Body of pancreas (tissue), 4 donors: ENCODE measurements at places on chromosomes 2 and 18. TPM values are rescaled to one million over a fixed set of nuclear protein-coding genes. Genes with fewer than 3 reads are reported as not detected.
A peak's percentile ranks its signal among the peaks of the same experiment; 100 is the strongest.

GRCh38 chr2:170170281-170171040 is 7.5 kb upstream of the MYO3B start:
- H3K36me3 ChIP-seq: no peaks in the 10 kb centered on the region
- no peak overlapping the region for H3K27ac ChIP-seq
- H3K27me3 ChIP-seq: no peaks in the 10 kb centered on the region
- H3K4me3 ChIP-seq: no peak overlapping the region
- H3K4me1 ChIP-seq: peaks cover 6% of the 10 kb centered on the region

DNA sequence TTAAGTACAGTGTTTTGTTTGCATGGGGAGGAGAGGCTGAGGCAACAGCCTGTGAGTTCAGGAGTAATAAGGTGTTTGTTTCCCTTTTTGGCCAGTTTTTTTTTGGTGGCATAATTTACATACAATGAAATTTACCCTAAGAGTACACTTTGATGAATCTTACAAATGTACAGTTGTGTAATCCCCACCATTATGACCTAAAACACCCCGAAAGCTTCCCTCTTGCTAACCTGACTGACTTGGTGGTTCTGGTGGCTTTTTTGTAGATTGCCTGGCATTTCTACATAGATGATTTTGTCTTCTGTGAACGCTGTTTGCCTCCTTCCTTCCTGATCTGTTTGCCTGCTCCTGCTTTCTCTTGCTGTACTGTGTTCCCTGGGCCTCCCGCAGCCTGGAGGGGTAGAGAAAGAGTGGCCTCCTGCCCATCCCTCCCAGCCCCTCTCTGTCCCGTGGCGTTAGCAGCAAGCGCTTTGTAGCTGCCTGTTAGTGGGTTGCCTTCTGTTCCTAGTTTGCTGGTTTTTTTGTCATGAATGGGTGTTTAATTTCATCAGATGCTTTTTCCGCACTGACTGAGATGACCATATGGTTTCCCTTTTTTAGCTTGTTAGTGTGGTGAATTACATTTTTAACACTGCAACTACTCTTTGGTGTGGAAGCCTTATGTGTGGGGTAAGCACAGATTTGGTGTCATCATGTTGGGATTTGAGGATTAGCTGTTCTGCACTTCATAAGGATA is 32.1 kb downstream of the ASAP2 start:
- H3K4me3 ChIP-seq: no peak overlapping the region
- no peak overlapping the region for H3K27ac ChIP-seq
- no peaks in the 10 kb centered on the region for H3K27me3 ChIP-seq
- no peaks in the 10 kb centered on the region for H3K36me3 ChIP-seq

DNA sequence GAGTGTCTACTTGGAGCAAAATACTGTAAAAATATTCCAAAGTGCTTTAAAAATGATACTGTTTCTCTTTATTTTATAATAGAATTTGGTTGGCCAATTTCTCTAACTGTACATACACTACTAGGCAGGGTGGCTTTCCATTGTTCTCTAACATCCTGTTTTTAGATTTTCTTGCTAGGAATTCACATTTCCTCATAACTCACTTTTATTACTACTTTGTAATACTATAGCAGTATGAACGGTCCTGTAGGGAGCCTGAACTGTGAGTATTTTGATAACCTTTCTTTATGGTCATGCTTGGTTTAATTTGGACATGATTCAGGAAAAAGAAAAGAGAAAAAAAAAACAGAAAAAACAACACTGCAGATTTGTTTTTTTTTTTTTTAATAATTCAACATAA is 37.8 kb downstream of the GCG start:
- H3K36me3 ChIP-seq: no peaks in the 10 kb centered on the region
- no peak for DNase-seq
- H3K27me3 ChIP-seq: no peaks in the 10 kb centered on the region
- no peaks in the 10 kb centered on the region for H3K4me1 ChIP-seq

DNA sequence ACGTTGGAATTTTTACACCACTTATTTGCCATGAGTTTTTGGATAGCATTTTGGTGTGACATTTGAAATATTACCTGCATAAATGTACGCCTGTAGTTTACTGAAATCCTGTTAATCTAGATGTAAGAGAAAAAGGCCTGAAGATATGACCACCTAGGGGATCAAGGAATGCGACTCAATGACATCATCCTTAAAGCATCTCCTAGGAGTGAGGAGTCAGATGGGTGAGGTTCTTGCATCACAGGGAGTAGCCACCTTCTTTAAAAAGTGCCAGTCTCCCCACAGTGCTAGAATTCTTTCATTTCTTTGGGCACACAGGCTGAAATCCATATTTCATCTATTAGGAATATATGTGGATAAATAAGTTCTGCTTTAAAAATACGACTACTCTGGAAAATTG is 34.5 kb downstream of the ADCYAP1 start:
- H3K4me3 ChIP-seq: no peak overlapping the region
- H3K27ac ChIP-seq: no peak overlapping the region
- no peaks in the 10 kb centered on the region for H3K4me1 ChIP-seq

- DNase-seq: no peak
- no peaks in the 10 kb centered on the region for H3K27me3 ChIP-seq
- no peak overlapping the region for H3K27ac ChIP-seq
- no peak overlapping the region for H3K4me3 ChIP-seq
- peaks cover 18% of the 10 kb centered on the region for H3K4me1 ChIP-seq
These were observed 30.2 kb downstream of the FAM178B start for GRCh38 chr2:96956211-96956610.

- H3K27ac ChIP-seq: no peak overlapping the region
- no peaks in the 10 kb centered on the region for H3K27me3 ChIP-seq
These were observed 64.0 kb downstream of the WDR7 start for GRCh38 chr18:56715121-56715520.

DNA sequence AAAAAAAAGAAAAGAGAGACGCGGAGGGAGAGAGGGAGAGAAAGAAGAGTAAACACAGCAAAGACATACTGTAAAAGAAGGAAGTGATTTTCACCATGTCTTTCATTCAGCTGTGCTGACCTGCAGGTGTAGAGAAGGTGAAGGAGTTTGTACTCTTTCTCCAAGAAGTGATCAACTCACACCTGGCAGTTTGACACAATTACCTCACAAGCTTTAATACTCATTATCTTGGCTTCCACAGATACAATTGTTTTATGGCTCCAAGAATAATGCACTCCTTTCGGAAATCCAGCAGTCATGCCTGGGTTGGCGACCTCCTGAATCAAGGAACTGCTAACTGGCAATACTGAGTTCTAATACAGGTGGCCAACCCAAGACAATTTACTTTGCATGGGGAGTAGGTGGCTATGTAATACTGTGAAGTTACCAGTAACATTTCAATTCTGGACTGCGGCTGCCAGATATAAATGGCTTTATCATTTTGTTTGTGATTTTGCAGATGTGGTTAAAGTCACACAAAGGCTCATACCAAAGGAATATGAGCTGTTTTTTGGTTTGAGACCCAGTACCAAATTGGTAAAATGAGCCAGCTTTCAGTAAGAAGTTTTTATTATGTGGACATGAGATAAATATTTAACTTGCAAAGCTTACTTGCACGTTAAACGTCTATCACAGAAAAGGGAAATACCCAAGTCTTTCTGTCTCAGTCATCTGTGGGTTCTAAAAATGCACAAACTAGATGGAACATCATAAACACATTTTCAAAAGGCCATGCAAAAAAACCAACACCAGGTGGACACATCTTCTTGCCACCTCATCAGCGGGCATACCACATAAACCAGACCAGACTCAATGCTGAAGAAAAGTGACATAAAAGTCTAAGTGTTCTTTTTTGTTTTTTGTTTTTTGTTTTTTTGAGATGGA is 69.3 kb downstream of the NCKAP5 start:
- no peak for DNase-seq
- H3K27me3 ChIP-seq: no peaks in the 10 kb centered on the region
- no peak overlapping the region for H3K4me3 ChIP-seq
- no peak overlapping the region for H3K27ac ChIP-seq
- H3K4me1 ChIP-seq: peaks cover 13% of the 10 kb centered on the region

DNA sequence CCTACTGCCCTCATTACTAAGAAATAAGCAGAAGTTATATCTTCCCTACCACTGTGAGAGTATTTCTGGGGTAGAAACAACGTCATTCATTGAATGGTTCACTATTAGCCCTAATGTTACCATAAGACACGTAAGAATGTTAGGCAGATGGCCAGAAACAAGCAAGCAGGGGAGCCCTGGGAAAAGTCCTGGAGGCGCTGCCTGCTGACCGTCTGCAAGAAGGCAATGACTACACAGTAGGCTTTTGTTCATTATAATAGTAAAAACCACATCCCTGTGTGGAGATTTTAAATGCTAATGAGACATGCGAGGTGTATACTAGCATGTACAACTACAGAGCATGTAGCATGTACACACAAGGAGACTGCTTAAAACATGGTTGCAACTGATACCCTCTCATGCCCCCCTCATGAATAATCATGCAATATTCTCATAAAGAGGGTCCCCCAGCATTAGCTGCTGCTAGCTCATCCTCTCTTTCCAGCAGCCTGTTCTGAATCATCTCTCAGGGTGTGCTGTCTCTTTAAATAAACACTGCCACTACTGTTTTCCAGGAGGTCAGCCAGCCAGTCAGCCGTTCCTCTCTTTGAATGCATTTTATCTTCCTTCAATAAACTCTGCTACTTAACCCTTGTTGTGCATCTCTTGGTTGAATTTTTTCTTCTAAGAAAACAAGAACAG is 23.6 kb downstream of the SUCLG1 start:
- H3K4me3 ChIP-seq: no peak overlapping the region
- peaks cover 8% of the 10 kb centered on the region for H3K36me3 ChIP-seq
- H3K4me1 ChIP-seq: peaks cover 11% of the 10 kb centered on the region

DNA sequence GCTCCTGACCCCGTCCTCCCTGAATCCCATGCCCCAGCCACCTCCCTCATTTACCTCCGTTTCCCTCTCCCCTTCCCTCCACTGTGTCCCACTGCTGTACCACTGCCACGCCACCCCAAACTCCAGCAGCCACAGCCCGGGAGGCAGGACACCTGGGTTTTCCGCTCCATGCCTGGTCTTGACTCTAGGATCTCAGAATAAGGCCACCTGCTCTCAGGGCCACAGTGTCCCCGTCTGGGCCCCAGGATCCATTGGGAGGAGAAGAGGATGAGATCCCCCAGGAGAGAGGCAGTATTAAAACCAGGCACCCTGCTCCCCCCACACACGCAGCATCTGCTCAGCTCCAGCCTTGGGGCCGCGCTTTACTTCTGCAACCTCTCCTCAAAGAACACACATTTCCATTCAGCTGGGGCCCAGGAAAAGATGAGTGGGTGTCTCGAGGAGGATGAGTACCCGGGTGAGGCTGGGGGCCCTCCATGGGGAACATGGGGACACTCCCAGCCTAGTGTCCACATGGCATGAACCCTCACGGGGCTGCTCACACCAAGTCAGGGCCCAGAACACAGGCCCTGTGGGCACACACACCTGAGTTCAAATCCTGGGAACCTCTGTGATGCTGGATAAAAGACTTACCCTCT is 32.8 kb upstream of the TNS1 start:
- H3K36me3 ChIP-seq: no peaks in the 10 kb centered on the region
- no peak for DNase-seq
- H3K4me1 ChIP-seq: peaks cover 5% of the 10 kb centered on the region
- H3K27ac ChIP-seq: no peak overlapping the region

DNA sequence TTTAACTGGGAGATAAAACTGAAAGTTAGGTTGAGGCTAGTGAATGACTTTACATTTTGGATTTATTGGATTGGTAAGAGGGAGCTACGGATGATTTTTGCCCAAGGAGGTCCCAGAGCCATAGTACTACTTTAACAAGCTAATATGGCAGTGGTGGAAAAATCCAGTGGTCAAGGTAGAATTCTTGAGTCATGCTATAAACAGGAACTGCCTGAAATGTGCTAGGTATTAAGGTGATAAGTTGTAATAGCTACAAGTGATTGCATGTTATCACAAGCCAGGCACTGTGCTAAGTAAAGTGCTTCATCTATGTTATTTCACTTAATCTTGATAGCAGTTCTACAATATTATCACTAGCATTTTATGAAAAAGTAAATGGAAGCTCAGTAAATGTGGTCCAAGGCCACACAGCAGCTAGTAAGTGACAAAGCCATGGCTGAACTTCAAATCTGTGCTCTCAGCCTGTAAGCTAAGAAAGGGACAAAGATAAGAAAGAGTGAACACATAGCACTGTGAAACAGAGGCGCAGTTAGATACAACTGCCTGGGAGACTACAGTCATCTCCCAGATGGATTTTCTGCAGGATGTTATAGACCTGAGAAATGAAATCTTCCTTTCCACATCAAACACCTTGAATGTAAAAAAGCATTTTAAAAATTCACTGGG is 469.6 kb downstream of the TGIF1 start:
- no peaks in the 10 kb centered on the region for H3K4me1 ChIP-seq
- no peak overlapping the region for H3K27ac ChIP-seq
- H3K27me3 ChIP-seq: no peaks in the 10 kb centered on the region
- no peak overlapping the region for H3K4me3 ChIP-seq
- no peaks in the 10 kb centered on the region for H3K36me3 ChIP-seq

- no peak for DNase-seq
- peaks cover 14% of the 10 kb centered on the region for H3K4me1 ChIP-seq
- no peak overlapping the region for H3K4me3 ChIP-seq
- H3K27me3 ChIP-seq: no peaks in the 10 kb centered on the region
These were observed 42.1 kb upstream of the FAM124B start for GRCh38 chr2:224444021-224444420.

GRCh38 chr2:80169811-80170594 is 134.5 kb downstream of the LRRTM1 start:
- DNase-seq: no peak
- H3K36me3 ChIP-seq: no peaks in the 10 kb centered on the region
- no peak overlapping the region for H3K27ac ChIP-seq
- H3K27me3 ChIP-seq: no peaks in the 10 kb centered on the region
- no peaks in the 10 kb centered on the region for H3K4me1 ChIP-seq

DNA sequence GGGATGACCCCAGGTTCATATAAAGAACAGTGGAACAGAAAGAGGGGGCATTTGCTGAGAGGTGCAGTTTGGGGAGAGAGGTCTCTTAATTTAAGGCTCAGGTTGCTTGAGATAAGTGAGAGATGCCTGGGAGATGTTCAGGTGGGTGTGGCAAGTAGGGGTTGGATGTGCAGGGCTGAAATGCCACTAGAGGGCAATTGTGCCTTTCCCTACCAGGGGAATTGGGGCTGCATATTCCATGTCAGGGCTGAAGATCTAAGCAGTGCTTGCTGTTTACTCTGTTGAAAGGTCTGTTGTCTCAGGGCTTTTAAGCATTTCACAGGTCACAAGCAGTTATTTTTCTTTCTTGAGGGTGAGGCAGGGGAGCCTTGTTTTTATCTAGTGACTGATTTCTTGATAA is 7.8 kb downstream of the CCDC85A start:
- peak; percentile 27 for DNase-seq
- no peaks in the 10 kb centered on the region for H3K36me3 ChIP-seq
- no peak overlapping the region for H3K4me3 ChIP-seq
- no peak overlapping the region for H3K27ac ChIP-seq

Gene CCDC74A
- total RNA-seq: 4.3 TPM

Gene REG1A
- 48,012 TPM for total RNA-seq

Gene IMPACT
- total RNA-seq: 9.6 TPM

Gene WDCP
- total RNA-seq: 3.9 TPM

Gene ACTR3
- 35.9 TPM for total RNA-seq

Gene ABCG5
- not detected for total RNA-seq

Gene XDH
- 0.78 TPM for total RNA-seq

Gene LIMS4
- total RNA-seq: 8.3 TPM

Gene TNS1
- 168 TPM for total RNA-seq

Gene CNTNAP5
- 0.26 TPM for total RNA-seq

Gene OSR1
- total RNA-seq: 5.3 TPM

Gene CCL20
- 2.6 TPM for total RNA-seq

Gene ASAP2
- total RNA-seq: 23.7 TPM

Gene RAB6C
- total RNA-seq: not detected

Gene ALK
- under 0.01 TPM for total RNA-seq

Gene ERLEC1
- total RNA-seq: 86.7 TPM
